Karpas-422 (cell line): ENCODE measurements at places on chromosomes 3 and 15.

- H3K27me3 ChIP-seq = no peaks in the 10 kb centered on the region
- no peak overlapping the region for H3K4me3 ChIP-seq
- H3K36me3 ChIP-seq = no peaks in the 10 kb centered on the region; the same call in 1 of the 2 replicates
- no peaks in the 10 kb centered on the region for H3K4me1 ChIP-seq
- no peak overlapping the region for H3K27ac ChIP-seq
Measured at GRCh38 chr3:128294999-128295468, 141.8 kb downstream of the EEFSEC start.

- H3K36me3 ChIP-seq = no peaks in the 10 kb centered on the region
- H3K27me3 ChIP-seq = 0 out of 2 replicates have a peak, but pooled peaks cover 2% of the 10 kb centered on the region
- no peak overlapping the region for H3K27ac ChIP-seq
Measured at GRCh38 chr15:45268135-45268534, 16.1 kb downstream of the SLC28A2 start.

DNA sequence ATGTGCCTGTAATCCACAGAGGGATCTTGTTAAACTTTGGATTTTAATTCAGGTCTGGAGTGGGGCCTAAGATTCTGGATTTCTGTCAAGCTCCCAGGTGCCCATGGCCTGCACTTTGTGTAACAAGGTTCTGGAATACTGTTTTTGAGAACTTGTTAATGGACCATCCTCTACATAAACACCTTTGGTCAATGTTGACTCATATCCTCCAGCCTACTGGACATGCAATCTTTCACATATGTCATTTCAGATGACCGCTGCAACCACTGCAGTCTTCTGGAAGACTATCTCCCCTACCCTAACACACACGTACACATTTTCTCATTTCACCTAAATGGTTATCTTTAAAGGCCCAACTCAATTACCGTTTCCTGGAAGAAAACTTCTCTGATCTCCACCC lies 302.1 kb upstream of the TPRG1 start:
- no peaks in the 10 kb centered on the region for H3K27me3 ChIP-seq
- DNase-seq = no peak

GRCh38 chr3:9196020-9196419 lies 53.4 kb downstream of the SRGAP3 start:
- H3K36me3 ChIP-seq = no peaks in the 10 kb centered on the region
- no peaks in the 10 kb centered on the region for H3K27me3 ChIP-seq
- peaks cover 16% of the 10 kb centered on the region for H3K4me1 ChIP-seq
- no peak overlapping the region for H3K27ac ChIP-seq
- H3K4me3 ChIP-seq = no peak overlapping the region
- no peak for DNase-seq

DNA sequence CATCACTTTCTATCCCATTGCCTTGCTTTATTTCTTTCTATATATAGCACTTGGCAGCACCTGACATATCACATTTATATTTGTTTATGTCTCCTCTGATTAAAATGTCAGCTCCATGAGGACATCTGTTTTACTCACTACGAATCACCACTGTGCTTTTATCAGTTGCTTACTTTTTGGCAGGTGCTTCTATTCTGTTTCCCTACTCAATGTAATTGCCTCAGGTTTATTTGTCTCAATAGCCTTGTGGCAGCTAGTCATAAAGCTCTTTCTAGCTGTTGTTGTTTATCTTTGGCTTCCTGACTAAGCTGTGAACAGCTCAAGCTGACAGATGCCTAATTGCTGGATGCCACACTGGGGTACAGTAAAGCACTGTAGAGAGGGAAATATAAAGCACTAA lies 85.5 kb downstream of the VPS13C start:
- H3K27ac ChIP-seq = no peak overlapping the region
- H3K27me3 ChIP-seq = no peaks in the 10 kb centered on the region
- H3K4me3 ChIP-seq = no peak overlapping the region
- H3K4me1 ChIP-seq = no peaks in the 10 kb centered on the region

GRCh38 chr3:57864853-57865252 lies 108.7 kb downstream of the SLMAP start:
- no peaks in the 10 kb centered on the region for H3K27me3 ChIP-seq
- no peaks in the 10 kb centered on the region for H3K4me1 ChIP-seq
- H3K4me3 ChIP-seq = no peak overlapping the region

GRCh38 chr3:53721187-53722119 lies 124.8 kb downstream of the CHDH start:
- DNase-seq = no peak
- no peaks in the 10 kb centered on the region for H3K36me3 ChIP-seq
- H3K27me3 ChIP-seq = no peaks in the 10 kb centered on the region
- H3K4me1 ChIP-seq = no peaks in the 10 kb centered on the region
- H3K4me3 ChIP-seq = no peak overlapping the region

- H3K27me3 ChIP-seq = no peaks in the 10 kb centered on the region
- peaks cover 10% of the 10 kb centered on the region for H3K4me1 ChIP-seq
- no peaks in the 10 kb centered on the region for H3K36me3 ChIP-seq
- H3K27ac ChIP-seq = no peak overlapping the region
- H3K4me3 ChIP-seq = no peak overlapping the region
- peak; percentile 94 for DNase-seq
Measured at GRCh38 chr3:183895296-183895695, 10.6 kb upstream of the PARL start.

GRCh38 chr15:71567173-71567572 lies 243.2 kb upstream of the NR2E3 start:
- H3K36me3 ChIP-seq = no peaks in the 10 kb centered on the region
- no peak overlapping the region for H3K27ac ChIP-seq
- H3K4me1 ChIP-seq = no peaks in the 10 kb centered on the region
- H3K27me3 ChIP-seq = no peaks in the 10 kb centered on the region
